ENCODE measurements at places on chromosomes 13 and 19. TPM values are rescaled to one million over a fixed set of nuclear protein-coding genes. Genes with fewer than 3 reads are reported as not detected.
A peak's percentile ranks its signal among the peaks of the same experiment; 100 is the strongest.

Gene NKPD1
- total RNA-seq, result 0.13 TPM

Gene SHD
- not detected for total RNA-seq

Gene AP1M2
- not detected for total RNA-seq

Gene DCT
- total RNA-seq, result not detected

Gene SPIB
- total RNA-seq, result 1.00 TPM

Gene UNC13A
- total RNA-seq, result not detected

Gene USE1
- 31.9 TPM for total RNA-seq

Gene KCTD12
- 5.8 TPM for total RNA-seq

Gene PCDH9
- 0.16 TPM for total RNA-seq

Gene ATP11A
- 34.6 TPM for total RNA-seq

Gene KCNC3
- 0.73 TPM for total RNA-seq

Gene TM9SF2
- 96.0 TPM for total RNA-seq

Gene ZFP14
- total RNA-seq, result 2.1 TPM

Gene RASIP1
- total RNA-seq, result 0.20 TPM

Gene ZNF805
- total RNA-seq, result 11.7 TPM

DNA sequence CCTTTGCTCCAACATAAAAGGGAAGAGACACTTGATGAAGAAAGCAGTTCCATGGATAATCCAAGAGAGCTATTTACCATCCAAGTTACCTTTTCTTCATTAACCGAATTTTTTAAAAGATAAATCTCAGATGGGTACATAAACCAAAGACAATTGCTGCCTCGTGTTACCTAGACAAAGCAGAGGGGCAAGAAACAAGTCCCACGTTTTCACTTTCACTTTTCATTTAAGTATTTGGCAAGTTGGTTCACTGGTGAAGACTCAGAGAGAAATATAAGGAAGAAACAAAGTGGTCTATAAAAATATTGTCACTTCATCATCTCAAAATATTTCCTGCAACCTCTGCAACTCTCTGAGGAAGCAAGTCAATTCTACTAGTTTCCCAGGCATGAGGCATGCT is 446.1 kb downstream of the FGF14 start:
- H3K4me3 ChIP-seq, result no peak overlapping the region
- no peaks in the 10 kb centered on the region for H3K36me3 ChIP-seq
- DNase-seq, result no peak

- peak; percentile 94 for DNase-seq
- peak within 1 kb of the TSS; percentile 84 for H3K27ac ChIP-seq
- peak within 1 kb of the TSS; percentile 99 for H3K4me3 ChIP-seq
- H3K4me1 ChIP-seq, result peaks cover 22% of the 10 kb centered on the region
Observed at GRCh38 chr19:4182084-4182810, at the start of the genes ANKRD24 and SIRT6. Gene ANKRD24, plus strand, starts transcription at chr19:4182689. Its CDS starts 3,737 bp downstream, at chr19:4186426. Gene SIRT6, minus strand, starts transcription at chr19:4182563. Its CDS starts 24 bp downstream, at chr19:4182539.

- H3K36me3 ChIP-seq, result no peaks in the 10 kb centered on the region
- H3K4me1 ChIP-seq, result no peaks in the 10 kb centered on the region
- no peak overlapping the region for H3K4me3 ChIP-seq
- DNase-seq, result no peak
Observed at GRCh38 chr13:30898678-30899241, 7.3 kb upstream of the MEDAG start.

- H3K4me1 ChIP-seq, result no peaks in the 10 kb centered on the region
- H3K36me3 ChIP-seq, result no peaks in the 10 kb centered on the region
- no peak overlapping the region for H3K4me3 ChIP-seq
- DNase-seq, result no peak
- no peak overlapping the region for H3K27ac ChIP-seq
Observed at GRCh38 chr13:113364311-113364889, 470 bp upstream of the GRTP1 start.

DNA sequence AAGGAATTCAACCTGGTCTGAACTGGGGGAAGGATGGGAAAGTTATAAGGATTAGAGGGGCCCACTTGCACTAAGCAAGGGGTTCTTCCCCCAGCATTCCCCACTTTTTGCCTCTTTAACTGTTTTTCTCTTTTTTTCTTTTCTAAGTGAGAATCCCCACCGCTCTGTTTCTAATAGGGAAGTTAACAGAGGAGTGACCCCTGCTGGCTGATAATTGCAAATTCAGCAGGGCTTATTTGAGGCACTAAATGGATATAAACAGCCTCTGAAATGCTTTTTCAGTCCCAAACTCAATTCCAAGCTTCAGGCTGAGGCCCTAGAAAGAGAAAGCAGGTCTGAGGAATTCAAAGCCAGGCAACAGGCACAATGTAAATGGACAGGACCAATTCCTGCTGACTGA is 38.2 kb upstream of the CEACAM21 start:
- H3K4me3 ChIP-seq, result no peak overlapping the region
- H3K4me1 ChIP-seq, result peaks cover 35% of the 10 kb centered on the region
- no peak for DNase-seq
- H3K36me3 ChIP-seq, result no peaks in the 10 kb centered on the region
- H3K27ac ChIP-seq, result no peak overlapping the region

- no peak overlapping the region for H3K4me3 ChIP-seq
- peak overlapping the region; percentile 12 for H3K27ac ChIP-seq
- H3K4me1 ChIP-seq, result peaks cover 20% of the 10 kb centered on the region
- no peak for DNase-seq
Observed at GRCh38 chr19:49431330-49431749, 6.2 kb downstream of the GFY start.

- no peaks in the 10 kb centered on the region for H3K27me3 ChIP-seq
- no peaks in the 10 kb centered on the region for H3K4me1 ChIP-seq
- no peak for DNase-seq
- H3K36me3 ChIP-seq, result no peaks in the 10 kb centered on the region
Observed at GRCh38 chr13:108249150-108249549, 20.4 kb upstream of the TNFSF13B start.

DNA sequence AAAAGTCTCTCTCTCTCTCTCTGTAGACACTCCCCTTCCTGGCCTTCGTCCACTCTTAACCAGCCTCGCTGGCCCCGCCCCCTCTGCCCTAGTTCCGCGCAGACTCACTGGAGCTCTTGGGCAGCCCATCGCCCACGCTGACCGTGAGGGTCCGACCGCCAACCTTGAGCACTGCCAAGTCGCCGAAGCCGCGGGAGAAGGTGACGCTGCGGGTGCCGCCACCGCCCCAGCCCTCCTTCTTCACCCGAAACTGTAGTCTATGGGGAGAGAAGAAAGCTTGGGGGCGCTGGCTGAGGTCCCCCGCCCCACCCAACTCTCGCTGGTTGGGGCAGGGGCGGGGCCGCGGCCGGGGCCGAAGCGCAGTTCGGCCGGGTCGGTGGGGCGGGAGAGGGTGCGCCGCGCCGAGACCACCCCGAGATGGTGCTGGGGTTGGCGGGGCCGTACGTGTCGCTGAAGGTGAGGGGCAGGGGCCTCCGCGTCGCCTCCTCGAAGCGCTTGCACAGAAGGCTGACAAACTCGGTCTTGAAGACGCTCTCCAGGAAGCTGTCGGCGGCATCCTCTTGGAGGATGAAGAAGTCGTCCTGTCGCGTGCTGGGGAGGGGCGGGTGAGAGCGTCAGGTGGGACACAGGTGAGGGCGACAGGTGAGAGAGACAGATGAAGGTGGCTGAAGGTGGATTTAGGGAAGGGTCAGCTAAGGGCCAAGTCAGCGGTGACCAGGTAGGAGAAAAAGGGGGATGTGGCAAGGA is 12.6 kb upstream of the ZNF414 start:
- peaks cover 41% of the 10 kb centered on the region for H3K36me3 ChIP-seq
- H3K4me3 ChIP-seq, result no peak overlapping the region
- H3K27me3 ChIP-seq, result no peaks in the 10 kb centered on the region
- H3K4me1 ChIP-seq, result no peaks in the 10 kb centered on the region
- H3K27ac ChIP-seq, result peak overlapping the region; percentile 54
- DNase-seq, result no peak

- no peak overlapping the region for H3K4me3 ChIP-seq
- no peak overlapping the region for H3K27ac ChIP-seq
- H3K27me3 ChIP-seq, result no peaks in the 10 kb centered on the region
- H3K36me3 ChIP-seq, result no peaks in the 10 kb centered on the region
Observed at GRCh38 chr19:771332-771785, 20.4 kb downstream of the MISP start.

- H3K27me3 ChIP-seq, result no peaks in the 10 kb centered on the region
- H3K36me3 ChIP-seq, result no peaks in the 10 kb centered on the region
- H3K4me1 ChIP-seq, result no peaks in the 10 kb centered on the region
- no peak for DNase-seq
Observed at GRCh38 chr19:16605553-16605994, 22.4 kb downstream of the MED26 start.

DNA sequence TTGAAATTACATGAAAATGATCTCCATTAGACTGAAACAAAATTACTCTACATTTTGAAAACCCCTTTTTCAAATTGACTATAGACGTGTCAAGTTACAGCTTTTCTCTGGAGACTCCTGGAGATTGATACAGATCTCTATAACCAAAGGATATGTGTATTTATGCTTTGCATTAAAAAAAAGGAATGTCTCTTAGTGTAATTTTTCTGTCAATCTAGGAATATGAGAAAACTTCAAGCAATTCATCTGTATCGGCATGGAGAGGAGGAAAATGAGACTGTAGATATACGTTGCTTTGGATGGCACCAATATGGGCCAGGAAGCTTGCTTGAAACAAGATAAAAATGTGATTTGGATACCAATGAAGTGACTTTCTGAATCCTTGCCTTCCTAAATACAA is 286.6 kb downstream of the PCDH9 start:
- no peak overlapping the region for H3K27ac ChIP-seq
- H3K4me1 ChIP-seq, result no peaks in the 10 kb centered on the region
- H3K27me3 ChIP-seq, result no peaks in the 10 kb centered on the region
- no peak for DNase-seq
- no peaks in the 10 kb centered on the region for H3K36me3 ChIP-seq

DNA sequence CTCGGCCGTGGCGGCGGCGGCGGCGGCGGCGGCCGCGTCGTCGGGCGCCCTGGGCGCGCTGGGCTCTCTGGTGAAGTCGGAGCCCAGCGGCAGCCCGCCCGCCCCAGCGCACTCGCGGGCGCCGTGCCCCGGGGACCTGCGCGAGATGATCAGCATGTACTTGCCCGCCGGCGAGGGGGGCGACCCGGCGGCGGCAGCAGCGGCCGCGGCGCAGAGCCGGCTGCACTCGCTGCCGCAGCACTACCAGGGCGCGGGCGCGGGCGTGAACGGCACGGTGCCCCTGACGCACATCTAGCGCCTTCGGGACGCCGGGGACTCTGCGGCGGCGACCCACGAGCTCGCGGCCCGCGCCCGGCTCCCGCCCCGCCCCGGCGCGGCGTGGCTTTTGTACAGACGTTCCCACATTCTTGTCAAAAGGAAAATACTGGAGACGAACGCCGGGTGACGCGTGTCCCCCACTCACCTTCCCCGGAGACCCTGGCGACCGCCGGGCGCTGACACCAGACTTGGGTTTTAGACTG is 1.7 kb downstream of the SOX1 start:
- peaks cover 7% of the 10 kb centered on the region for H3K4me1 ChIP-seq
- no peak overlapping the region for H3K4me3 ChIP-seq
- no peak overlapping the region for H3K27ac ChIP-seq
- peaks cover 27% of the 10 kb centered on the region for H3K27me3 ChIP-seq
- DNase-seq, result no peak

GRCh38 chr19:40589591-40590429 is 11.4 kb upstream of the LTBP4 start:
- no peak overlapping the region for H3K4me3 ChIP-seq
- DNase-seq, result no peak
- H3K4me1 ChIP-seq, result peaks cover 8% of the 10 kb centered on the region
- H3K27me3 ChIP-seq, result no peaks in the 10 kb centered on the region
- no peak overlapping the region for H3K27ac ChIP-seq

DNA sequence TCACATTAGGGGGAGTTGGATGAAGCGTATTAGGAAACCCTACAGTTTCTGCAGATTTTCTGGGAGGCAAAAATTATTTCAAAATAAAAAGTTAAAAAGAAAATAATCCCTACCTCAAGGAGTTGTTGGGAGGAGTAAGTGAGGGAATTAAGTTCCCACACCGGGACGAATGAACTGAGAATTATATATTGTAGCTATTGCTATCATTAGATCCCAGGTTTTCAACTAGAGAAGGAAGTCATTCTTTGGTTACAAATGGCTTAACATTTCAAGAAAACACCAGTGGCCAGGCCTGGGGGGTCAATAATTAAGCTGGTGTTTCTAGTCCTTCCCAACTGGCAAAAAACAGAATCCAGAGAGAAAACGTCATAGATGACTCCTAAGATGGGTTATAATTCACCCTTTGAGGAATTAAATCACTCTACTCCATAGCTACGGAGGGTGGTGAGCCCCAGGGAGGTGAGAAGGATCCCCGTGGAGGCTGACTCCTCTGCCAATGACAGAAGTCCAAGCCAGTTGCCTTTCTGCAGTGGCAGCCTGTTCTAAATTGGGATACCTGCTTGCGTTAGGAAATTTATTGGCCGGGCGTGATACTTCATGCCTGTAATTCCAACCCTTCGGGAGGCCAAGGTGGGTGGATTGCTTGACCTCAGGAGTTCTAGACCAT is 1.2 kb upstream of the MYDGF start:
- no peak overlapping the region for H3K4me3 ChIP-seq
- no peak for DNase-seq
- H3K27me3 ChIP-seq, result no peaks in the 10 kb centered on the region
- H3K4me1 ChIP-seq, result peaks cover 18% of the 10 kb centered on the region
- no peak overlapping the region for H3K27ac ChIP-seq
- peaks cover 11% of the 10 kb centered on the region for H3K36me3 ChIP-seq

DNA sequence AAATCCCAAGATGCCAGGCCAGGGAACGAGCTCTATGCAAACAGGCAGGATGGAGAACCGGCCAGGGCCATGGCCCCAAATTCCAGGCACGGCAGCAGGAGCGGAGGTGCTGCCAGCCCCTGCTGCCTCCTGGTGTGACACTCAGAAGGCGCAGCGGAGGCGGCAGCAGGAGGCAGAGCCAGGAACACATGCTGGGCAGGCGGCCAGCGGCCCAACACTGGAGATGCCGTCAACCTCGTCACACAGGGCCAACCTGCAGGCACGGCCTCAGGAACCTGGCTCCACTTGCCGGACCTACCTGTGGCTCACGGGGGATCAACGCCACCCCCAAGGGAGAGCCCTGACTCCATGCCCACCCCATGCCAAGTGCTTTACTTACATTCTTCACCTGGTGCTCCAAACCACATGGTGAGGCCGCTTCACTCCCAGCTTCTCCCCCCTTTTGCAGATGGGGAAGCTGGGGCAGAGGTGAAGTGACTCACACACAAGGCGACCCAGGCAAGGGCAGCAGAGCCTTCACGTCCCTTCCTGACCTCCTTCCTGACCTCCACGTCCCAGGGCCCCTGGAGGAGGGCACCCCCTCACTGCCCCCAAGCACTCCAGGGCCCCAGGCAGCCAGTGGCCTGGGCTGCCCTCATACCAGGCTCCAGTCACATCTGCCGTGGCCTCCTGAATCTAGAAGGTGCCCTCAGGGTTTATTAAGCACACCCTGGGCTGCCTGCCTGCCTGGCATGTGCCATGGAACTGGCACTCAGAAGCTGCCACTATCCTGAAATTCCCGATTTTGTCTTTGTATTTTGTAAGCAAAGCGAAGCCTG is 43.5 kb downstream of the GGACT start:
- no peak overlapping the region for H3K4me3 ChIP-seq
- H3K4me1 ChIP-seq, result no peaks in the 10 kb centered on the region
- no peak for DNase-seq
- no peaks in the 10 kb centered on the region for H3K27me3 ChIP-seq
- H3K36me3 ChIP-seq, result no peaks in the 10 kb centered on the region
- no peak overlapping the region for H3K27ac ChIP-seq
